Fibroblast of skin of abdomen (primary cell): ENCODE measurements at places on chromosomes 16 and 17.

DNA sequence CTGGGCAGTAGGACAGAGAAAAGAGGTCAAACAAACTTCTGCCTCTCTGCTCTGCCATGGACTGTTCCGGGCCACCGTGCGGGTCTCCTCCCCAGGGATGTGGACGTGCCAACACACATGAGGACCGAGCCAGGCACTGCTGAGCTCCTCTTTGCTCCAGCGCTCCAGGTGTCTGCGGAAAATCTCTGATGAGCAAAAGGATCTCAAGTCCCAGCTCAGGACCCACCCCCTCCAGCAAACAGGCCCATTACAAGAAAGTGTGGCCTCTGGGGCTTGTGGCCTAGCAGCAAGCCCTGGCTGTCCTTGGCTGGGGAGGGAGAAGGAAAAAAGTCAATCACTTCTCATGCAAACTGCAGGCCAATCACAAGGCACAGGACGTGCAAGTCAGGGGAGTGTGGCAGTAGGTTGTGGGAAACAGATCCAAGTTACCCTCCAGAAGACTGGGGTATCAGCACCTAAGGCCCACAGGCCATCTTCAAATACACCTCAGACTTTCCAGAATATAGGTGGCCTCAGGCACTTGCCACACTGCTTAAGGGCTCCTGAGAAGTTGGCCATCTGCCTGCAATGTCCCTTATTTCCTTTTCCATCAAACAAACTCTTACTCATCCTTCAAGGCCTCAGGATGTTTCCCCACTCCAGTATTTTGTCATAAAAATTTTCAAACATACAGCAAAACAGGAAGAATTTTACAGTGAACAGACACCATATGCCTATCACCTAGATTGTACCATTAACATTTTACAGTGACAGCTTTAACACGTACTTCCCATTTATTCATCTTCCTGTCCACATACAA, 36.0 kb upstream of the SREBF1 start:
- no peak for DNase-seq

GRCh38 chr17:691423-691822, 23.2 kb downstream of the VPS53 start:
- peak; percentile 80 for DNase-seq

- DNase-seq: no peak
These were observed 636 bp upstream of the RAP1GAP2 start for GRCh38 chr17:2795441-2796163.

GRCh38 chr16:82094942-82095540, 60.0 kb downstream of the HSD17B2 start:
- no peak for DNase-seq

DNA sequence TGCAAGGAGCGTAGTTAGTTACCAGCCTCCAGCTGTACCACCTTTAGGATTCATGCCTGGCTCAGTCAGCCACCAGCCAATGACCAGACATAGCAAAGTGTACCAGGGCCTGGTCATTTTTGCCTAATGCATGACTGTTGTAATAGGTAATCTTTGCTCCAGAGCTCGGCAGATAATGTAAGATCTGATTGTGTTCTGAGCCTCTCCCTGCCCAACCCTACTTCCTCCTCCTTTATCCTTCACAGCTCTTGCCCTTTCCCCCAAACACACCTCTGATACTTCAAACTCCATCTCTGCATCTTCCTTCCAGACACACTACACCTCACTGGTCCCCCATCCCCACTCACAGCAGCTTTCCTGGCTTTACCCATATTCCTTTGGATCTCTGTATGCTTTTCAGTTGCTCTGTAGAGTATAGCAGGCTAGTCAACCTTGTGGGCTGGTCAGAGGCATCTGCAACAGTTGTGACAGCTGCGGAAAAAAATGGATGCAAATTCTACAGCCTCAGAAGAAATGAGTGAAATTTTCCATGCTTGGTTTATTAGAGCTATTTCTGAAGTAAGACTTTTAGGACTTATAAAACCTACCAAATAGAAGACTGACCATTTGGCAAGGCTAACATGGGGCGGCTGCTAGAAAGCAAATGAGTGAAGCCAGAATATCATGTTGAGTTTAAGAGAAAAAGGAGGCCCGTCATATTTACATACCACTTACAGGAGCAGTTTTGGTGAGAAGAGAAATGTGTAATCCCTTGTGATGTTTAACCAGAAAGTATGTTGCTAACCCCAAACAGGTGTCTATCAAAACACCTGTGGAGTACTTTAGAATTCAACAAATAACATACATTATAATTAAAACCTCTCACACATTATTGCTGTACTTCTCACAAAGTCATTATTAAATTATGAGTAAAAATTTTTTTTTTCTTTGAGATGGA, 19.9 kb upstream of the C16orf87 start:
- no peak for DNase-seq

- no peak for DNase-seq
These were observed 25.6 kb upstream of the TAC4 start for GRCh38 chr17:49873466-49873865.

- DNase-seq: no peak
These were observed 83.2 kb upstream of the HNF1B start for GRCh38 chr17:37827905-37828650.

DNA sequence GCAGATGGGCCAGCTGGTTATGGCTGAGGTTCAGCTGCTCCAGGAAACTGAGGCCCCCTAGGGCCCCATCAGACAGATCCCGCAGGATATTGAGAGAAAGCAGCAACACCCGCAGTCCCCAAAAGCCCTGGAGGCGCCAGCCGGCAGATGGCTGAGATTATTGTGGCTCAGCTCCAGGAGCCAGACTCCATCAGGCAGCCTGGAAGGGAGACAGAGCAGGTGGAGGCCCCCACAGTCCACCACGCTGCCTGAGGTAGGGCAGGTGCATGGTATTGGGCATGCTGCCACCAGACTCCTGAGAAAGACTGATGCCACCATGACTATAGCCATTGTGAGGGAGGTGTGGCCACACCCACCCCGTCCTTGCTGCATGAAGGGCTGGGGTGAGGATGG, 9.5 kb upstream of the TMEM101 start:
- DNase-seq: no peak

DNA sequence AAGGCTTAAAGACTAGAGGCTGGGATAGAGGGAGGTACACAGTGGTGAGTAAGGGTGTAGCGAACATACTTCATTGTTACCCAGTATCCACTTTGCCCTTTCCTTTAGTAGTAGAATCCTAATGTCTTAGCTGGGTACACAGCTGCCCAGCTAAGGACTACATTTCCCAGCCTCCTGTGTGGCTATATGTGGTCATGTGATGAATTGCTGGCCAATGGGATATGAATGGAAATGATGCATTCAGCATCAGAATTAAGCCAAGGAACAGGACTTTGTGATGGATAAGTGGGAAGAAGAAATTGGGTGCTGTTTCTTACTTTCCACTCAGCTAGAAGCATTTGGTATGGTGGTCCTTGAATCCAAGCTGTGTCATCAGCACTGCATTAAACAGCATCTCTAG, 55.9 kb downstream of the FOXL1 start:
- DNase-seq: peak; percentile 38

GRCh38 chr16:50458667-50459495, 89.3 kb upstream of the NKD1 start:
- DNase-seq: no peak

- no peak for DNase-seq
These were observed 8.2 kb downstream of the MYLK3 start for GRCh38 chr16:46739934-46740333.

- no peak for DNase-seq
These were observed 40.1 kb downstream of the ZNF276 start for GRCh38 chr16:89761304-89761922.

DNA sequence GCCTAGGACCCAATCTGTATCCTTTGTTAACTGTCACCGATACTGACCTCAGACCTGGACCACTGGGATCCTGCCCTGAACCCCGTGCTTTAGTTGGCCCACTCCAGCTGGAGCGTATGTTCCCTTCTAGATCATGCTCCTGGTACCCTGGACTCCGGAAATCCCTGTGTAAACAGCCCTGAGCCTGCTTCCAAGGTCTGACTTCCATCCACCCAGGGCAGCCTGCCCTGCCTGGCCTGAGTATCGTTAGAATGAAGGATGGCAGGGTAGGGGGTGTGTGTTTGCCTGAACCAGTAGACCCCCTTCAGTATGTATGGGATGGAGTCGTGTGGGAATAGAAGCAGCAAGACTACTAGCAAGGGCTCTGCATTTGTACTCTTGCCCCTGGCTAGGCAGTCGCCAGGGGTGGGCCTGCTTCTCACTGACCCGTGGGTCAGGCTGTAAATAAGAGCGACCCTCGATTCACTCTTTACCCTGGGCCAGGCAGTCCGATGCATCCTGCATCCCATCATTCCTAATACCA, 691 bp upstream of the TMEM98 start:
- no peak for DNase-seq

DNA sequence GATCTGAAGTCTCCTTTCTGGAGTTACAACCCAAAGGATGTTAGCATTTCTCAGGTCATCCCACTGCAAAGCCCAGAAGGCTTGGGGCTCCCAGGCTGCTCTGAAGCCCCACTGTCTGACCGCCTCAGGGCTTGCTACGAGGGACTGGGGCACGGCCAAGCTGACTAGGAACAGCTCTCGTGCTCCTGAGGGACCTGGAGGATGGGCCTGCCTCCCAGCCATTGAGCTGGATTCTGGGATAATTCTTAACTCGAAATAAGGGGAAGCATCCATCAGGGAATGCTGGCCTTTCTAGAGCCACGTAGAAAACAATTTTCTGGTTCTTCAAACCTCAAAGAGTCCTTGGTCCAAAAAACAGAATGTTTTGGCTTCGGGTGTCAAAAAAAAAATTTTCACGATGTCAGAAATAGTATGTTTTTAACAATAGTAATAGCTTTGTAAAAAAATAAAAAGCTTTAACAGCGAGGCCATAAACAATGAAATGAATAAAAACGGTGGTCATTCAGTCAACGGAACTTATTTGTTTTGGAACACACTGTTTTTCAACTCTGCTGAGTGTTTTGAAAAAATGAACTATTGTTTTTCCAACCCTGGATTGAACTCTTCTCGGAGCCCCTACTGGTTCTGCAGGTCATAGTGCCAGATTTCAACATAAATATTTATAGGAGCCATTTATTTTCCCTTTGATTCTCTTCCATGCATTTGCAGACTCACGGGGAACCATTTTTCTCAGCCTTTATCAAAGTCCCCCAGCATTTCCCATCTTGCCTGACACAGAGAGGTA, 16.4 kb upstream of the HERPUD1 start:
- no peak for DNase-seq

DNA sequence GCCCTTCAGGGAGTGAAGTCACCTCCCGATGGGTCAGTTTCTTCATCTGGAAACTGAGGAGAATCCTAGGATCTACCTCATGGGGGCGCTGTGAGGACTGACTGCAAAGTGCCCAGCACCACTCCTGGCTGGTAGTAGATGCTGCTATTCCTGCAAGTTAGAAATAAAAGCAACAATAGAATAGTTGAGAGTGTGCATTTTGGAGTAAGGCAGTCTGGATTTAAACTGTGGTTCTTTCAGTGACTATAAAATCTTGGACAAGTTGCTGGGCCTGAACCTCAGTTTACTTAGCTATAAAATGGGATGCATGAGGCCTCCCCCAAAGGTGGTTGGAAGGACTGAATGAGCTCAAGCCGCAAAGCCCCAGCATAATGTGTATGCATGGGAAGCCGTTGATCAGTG, 70.6 kb downstream of the CYB5B start:
- DNase-seq: no peak

DNA sequence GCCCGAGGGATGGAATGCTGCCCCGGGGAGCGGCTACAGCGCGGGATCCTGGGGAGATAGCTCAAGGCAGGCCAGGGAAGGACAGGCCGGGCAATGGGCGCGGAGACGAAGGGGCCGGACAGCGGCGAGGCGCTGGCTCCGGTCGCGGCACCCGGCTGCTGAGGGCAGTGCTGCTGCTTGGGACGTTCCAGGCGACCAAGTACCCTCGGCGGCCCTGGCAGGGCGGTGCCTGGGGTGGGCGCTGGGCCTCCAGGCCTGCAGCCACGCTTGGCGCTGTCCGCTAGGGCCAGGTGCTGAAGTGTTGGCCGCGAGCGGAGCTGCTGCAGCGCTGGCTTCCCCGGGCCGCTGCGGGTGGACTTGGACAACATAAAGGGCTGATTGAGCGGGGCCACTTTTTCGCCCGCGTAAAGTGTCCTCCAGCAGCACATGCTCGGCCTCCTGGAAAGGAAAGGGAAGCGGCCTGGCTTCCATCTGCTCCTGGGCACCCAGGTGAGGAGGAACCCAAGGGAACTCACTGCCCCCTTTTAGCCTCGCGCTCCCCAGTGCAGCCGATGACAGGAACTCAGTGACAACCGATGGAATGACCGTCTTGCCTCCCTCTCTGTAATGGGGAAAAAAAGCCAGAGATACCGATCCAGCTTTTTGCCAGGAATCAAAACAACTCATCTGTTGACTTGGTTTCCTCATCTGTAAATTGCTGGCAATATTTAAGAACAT, 23.7 kb downstream of the CLEC3A start:
- DNase-seq: peak; percentile 56

GRCh38 chr16:10964039-10964890, 19.9 kb downstream of the CLEC16A start:
- peak; percentile 81 for DNase-seq

GRCh38 chr17:57285701-57286100, 29.4 kb downstream of the MSI2 start:
- no peak for DNase-seq

DNA sequence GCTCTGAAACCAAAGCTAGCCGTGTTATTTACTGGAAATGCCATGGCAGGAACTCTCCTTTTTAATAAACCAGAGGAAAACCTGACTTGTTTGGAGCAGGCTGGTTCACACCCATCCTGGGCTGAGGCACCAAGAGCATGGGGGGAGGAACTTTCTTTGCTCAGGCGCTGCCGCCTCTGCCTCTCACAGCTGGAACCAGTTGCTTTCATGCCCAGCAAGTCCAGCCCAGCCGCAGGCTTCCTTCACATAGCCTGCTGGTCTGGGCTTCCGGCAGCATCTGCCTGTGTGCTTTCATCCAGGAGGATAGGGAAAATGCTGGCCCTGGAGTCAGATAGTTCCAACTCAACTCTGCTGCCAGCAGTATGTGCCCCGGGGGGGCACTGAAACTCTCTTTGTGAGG, 88.1 kb upstream of the ASIC2 start:
- DNase-seq: no peak

DNA sequence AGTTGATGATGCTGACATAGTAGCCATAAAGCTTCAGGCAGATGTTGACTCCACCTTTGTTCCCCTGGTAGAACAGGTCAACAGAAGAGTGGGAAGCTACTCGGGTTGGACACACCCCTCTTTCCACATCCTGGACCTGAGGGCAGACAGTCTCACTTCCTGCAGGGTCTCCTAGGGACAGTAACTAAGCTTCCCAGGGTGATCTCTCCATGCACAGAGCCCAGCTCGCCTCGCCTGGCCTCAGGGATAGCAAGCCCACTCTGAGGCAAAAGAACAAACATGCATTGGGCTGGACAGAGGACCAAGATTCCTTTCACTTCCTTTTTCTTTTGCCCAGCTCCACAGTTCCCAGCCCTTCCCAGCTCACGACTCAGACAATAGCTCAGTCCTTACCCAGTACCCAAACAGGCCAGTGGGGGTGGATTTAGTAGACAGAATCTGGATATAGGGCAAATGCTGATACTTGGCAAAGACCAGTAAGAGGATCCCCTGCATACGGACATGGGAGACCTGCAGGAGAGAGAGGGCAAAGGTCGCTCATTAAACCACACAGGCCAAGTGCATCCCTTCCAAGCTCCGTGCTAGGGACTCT, 7.0 kb downstream of the INPP5K start:
- DNase-seq: no peak
